ENCODE measurements at places on chromosomes 12 and 14.
A peak's percentile ranks its signal among the peaks of the same experiment; 100 is the strongest.

DNA sequence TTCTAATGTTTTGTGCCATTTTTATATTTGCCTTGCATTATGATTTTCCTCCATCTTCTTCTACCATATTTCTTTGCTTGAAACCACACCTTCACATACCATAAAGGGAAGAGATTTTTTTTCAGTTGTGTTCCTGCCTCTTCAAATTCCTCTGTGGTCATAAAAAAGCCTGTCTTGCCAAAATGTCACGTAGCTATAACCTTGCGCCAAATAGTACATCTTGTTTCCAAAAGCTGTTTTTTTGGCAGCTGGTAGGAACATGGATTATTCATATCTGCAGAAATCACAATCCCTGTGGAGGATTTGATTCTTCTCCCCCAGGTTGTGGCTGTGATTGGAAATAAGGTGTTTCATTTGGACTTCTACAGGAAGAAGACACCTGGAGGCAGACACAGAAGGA, 133.6 kb upstream of the SLC35F4 start:
- no peak for DNase-seq

GRCh38 chr12:80161612-80162011, 62.3 kb downstream of the OTOGL start:
- DNase-seq, result no peak

DNA sequence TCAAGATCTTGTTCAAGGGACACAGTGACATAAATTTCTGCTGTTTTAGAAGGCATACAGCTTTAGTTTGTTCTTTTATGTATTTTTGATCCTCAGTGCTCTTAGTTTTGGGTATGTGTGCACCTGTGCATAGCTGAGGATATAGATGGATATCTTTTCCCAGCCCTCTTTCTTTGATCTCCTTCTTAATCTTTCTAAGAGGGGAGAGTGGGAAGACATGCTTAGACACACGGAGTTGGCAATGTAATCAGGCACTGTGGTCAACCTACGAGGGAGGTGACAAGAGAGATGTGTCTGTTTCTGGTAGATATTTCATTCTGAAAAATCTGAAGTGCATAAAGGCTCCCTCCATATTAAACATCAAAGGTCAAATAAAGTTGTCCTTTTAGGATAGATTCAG, 340.6 kb downstream of the TMEM132D start:
- DNase-seq, result no peak

DNA sequence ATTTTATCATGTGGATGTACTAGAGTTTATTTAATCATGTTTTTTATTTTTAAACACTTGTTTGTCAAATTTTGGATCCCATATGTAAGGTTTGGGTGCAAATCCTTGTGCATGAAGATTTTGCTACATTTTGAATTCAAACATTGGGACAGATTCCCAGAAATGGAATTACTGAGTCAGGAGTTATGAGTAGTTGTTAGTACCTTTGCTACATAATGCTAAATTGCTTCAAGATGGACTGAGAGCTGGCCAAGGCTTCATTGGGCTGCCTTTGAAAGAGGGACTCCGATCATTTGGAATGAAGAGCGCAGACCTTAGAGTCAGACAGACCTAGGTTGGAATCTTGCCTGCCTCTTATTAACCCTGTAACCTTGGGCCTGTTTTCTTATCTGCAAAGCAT, 154.9 kb upstream of the PWP1 start:
- DNase-seq, result no peak

GRCh38 chr12:51087818-51088217, 4.4 kb upstream of the CSRNP2 start:
- no peak for DNase-seq

- no peak for DNase-seq
Observed at GRCh38 chr12:131511391-131511802, 199.5 kb upstream of the SFSWAP start.

GRCh38 chr12:6652391-6652790, 5.2 kb upstream of the ACRBP start:
- no peak for DNase-seq

DNA sequence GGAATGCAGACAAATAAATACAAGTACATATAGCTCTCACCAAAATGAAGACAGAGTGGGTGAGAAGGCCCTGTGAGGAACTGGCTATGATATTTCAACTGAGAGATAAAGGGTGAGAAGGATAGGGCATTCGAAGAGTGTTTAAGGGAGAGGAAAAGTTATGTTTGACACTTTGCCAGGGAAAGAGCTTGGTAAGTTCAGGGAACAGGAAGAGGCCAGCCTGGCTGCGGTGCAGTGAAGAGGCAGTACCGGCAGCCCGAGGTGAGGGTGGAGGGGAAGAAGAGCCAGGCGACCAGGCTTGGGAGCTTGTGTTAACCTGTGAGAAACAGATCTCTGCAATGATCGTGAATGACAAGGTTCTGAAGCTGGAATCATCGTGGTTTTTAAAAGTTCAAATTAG, 84.7 kb upstream of the RFX4 start:
- DNase-seq, result no peak

DNA sequence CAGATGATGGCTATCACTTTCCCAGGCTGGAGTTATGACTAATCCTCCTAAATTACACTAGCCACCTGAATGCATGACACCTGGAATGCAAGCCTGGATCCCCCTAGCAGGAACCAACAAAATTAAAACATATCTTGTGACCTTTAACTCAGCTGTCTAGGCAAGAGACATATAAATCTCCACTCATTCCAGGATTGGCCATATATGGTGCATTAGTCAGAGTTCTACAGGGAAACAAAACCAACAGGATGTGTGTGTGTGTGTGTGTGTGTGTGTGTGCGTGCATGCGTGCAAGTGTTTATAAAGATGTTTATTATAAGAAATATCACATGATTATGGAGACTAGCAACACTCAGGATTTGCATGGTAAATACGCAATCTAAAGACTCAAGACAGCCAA, 212.8 kb downstream of the KIF21A start:
- DNase-seq, result no peak

DNA sequence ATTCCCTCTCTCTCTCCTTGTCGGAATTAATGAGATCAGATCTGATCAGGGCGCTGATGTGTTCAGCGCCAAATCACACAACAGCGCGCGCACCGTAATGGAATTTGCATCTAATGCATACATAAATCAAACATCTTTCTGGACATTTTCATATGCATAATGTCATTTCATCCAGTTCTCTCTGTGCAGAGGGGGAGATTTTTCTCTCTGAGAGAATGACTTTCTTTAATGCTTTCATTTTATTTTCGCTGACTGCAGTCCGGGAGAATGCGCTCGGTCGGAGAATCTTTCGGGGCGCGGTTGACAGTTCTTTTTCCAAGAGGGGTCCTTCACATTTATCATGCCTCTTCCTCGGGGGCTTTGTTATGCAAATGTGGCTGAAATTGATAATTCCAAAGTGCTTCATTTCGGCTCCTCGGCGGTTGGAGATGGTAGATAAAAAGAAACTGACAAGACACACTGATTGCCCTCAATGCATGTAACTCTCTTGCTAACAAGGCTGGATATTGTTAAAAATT, 615.9 kb downstream of the VRK1 start:
- no peak for DNase-seq

DNA sequence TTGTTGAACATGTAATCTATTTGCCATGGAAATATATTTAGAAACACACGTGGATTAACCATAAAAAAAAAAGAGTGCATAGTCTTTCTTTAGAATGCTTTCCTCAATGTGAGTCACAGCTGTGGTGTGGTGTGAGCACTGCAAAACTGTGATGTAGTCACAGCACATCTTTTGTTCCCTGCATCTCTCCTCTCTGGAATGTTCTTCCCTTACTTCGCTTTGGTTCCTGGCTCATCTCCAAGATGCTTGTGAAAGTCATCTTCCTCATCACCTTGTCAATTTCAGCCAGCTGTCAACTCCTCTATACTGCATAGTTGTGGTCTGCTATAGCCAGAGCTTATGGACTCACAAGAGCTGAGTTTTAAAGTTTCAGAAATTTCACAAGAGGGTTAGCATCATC, 60.2 kb downstream of the STAB2 start:
- DNase-seq, result no peak

- DNase-seq, result no peak
Observed at GRCh38 chr14:102317564-102318248, 1.8 kb upstream of the ZNF839 start.

- DNase-seq, result peak; percentile 21
Observed at GRCh38 chr12:101773650-101774162, 34.4 kb upstream of the SYCP3 start.

GRCh38 chr14:32129124-32129523, 52.0 kb downstream of the ARHGAP5 start:
- DNase-seq, result no peak

GRCh38 chr14:68819260-68819691, 26.4 kb upstream of the ZFP36L1 start:
- DNase-seq, result no peak

DNA sequence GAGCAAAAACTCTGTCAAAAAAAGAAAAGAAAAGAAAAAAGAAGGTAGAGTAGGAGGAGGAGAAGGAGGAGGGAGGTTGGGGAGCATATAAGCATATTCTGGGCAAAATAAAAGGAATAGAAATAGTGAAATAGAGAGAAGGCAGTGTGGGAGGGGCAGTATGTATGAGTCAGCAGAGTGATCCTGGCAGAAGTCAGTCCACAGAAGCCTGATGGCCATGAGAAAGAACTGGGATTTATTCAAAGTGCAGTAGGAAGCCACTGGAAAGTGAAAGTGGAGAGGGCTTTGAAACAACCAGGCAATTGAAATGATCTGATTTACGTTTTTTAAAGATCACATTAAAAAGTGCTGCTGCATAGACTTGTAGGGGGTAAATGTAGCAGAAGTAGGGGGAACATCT, 368.6 kb upstream of the USP15 start:
- no peak for DNase-seq

DNA sequence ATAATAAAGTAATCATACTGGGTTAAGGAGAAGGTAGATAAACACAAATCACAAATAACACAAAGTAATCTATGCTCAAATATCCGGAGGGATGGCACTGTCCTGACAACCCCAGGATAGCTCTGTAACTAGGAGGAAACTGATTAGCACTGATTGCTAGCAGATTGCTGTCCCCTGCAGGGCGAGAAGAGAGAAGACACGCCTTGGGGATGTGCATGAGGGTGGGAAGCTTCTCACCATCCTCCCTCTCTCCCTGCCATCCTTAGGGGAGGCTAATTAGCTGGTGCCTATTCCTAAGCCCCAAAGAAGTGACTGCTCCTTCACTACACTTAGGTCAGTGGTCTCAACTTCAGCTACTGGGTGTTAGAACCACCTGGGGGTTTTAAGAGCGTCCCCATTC, 27.0 kb upstream of the TMEM260 start:
- DNase-seq, result no peak

DNA sequence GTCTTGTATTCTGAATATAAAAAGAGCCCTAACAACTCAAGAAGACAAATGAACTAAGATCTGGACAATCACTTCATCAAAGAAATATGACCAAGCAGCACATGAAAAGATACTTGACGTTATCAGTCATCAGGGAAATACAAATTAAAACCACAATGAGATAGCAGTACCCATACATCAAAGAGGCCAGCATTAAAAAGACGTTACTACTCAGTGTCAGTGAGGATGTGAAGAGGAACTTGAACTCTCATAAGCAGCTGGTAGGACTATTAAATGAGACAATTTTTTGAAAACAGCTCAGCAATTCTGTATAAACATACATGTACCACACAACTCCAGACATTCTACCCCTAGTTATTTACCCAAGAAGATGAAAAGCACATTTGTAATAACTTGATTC, 55.9 kb downstream of the FERMT2 start:
- no peak for DNase-seq

- DNase-seq, result no peak
Observed at GRCh38 chr14:99348816-99349614, 77.0 kb upstream of the BCL11B start.

DNA sequence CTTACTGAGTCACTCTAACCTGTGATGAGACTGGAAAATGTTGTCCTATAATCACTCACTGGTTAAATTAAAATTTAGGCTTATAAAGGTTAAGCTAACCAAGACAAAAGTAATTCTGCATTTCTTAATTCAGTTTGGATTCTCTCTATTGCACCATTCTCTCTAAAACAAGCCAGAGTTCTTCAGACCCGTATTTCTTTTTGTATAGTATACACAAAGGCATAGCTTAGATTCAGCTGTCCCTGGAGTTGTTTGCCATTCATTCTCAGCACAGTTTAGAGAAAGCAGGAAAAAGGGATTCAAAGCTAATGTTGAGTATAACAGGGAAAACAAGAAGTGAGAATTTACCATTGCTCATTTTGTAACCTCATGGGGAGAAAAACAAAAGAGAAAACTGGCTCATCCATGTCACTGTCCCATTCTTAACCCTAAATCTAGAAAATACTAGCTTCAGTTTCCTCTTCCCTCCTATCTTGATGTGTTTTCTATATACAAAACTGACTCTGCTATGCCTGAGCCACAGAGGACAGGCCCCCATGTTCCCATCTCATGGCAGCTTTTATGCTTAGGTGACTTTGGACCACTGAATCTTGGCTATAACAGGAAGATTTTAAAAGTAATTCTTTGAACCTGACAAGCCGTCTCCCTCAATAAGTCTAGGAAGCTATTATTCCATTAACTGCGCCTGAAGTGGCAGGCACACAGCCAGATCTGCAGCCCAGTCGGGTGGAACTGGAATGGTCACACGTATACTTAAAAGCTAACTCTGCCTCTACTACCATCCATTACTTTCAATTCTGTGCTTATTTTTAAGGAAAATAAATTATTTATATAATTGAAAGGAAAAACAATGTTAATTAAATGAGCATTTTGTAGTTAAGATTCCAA, 7.0 kb downstream of the AREL1 start:
- DNase-seq, result no peak

DNA sequence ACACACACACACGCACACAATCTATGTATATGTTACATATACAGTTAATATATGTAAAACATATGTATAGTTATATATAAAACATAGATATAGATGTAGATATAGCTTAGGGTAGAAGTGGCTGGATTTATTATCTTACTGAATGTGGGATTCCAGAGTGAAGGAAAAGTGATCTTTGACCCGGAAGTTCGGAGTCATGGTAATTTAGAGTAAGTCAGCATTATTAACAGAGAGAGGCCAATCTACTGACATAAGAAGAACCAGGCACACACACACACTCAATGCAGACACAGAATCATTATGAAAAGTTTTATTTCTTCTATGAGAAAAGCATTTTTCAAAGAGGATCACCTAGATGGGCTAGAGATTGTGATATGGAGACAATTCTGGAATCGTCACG, 384.2 kb upstream of the NOVA1 start:
- DNase-seq, result no peak

DNA sequence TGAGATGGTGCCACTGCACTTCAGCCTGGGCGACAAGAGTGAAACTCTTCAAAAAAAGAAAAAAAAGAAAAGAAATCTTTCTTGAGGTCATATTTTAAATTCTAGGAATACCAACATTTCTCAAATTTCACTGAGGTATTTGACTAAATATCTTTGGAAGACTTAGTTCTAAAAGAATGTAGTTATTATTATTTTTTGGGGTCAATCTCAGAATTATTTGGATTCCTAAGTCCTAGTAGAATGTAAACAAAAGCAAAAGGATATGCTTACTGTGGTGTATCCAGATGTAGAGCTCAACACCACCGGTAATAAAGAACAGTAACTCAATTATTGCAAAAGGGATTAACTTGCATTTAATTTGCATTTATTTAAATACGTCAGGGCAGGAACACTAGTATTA, 25.0 kb downstream of the PRICKLE1 start:
- DNase-seq, result no peak

All from T-helper 22 cell (primary cell).